ENCODE measurements at places on chromosomes 2 and 18.

GRCh38 chr2:219261024-219261855 is 7.5 kb upstream of the TUBA4A start:
- H3K4me1 ChIP-seq, result no peaks in the 10 kb centered on the region
- no peak for DNase-seq
- H3K27ac ChIP-seq, result no peak overlapping the region
- no peak overlapping the region for H3K4me3 ChIP-seq

- H3K27me3 ChIP-seq, result no peaks in the 10 kb centered on the region
- H3K4me1 ChIP-seq, result no peaks in the 10 kb centered on the region
- peak; percentile 22 for DNase-seq
- H3K4me3 ChIP-seq, result no peak overlapping the region
Measured at GRCh38 chr2:159968279-159968900, 94.0 kb downstream of the PLA2R1 start.

DNA sequence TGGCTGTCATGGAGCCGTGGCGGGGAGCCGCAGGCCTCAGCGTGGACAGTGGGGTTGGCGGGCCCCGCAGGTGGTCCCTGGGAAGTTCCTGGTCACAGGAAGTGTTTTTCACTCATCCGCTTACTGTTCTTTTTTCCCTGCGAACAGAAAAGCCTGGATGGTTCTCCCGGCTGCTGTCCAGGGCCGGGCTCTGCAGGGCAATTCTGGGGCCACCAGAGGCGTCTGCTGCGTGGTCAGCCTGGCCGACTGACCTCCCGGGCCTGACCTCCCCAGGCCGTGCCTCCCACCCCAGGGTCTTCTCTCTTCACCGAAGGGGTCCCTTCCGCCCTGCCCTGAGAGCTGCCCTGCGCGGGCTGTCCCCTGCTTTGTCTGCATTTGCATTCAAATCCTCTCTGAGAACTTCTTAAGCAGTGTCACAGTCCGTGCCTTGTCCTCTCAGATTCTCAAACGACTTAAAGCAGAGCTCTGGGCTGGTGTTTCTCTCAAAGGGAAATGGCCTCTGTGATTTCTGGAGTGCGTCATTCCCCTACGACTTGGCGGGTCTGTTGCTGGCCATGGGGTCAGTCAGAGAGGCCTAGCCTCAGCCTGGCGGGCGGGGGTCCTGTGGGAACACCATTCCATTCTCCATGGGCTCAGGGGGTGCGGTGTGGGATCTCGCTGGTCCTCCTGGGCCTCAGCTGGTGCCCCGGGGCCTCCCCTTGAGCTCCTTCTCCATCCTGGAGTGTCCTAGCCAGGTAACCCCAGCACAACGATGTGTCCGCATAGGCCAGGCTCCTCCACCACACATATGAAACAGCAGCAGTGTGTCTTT is 38.3 kb downstream of the KLHL29 start:
- no peak for DNase-seq
- no peaks in the 10 kb centered on the region for H3K27me3 ChIP-seq
- H3K36me3 ChIP-seq, result no peaks in the 10 kb centered on the region
- H3K4me1 ChIP-seq, result peaks cover 25% of the 10 kb centered on the region
- H3K27ac ChIP-seq, result no peak overlapping the region
- no peak overlapping the region for H3K4me3 ChIP-seq

- H3K27me3 ChIP-seq, result no peaks in the 10 kb centered on the region
- H3K27ac ChIP-seq, result no peak overlapping the region
- no peaks in the 10 kb centered on the region for H3K36me3 ChIP-seq
- H3K4me1 ChIP-seq, result no peaks in the 10 kb centered on the region
- H3K4me3 ChIP-seq, result no peak overlapping the region
Measured at GRCh38 chr2:142415461-142415860, 284.6 kb upstream of the LRP1B start.

DNA sequence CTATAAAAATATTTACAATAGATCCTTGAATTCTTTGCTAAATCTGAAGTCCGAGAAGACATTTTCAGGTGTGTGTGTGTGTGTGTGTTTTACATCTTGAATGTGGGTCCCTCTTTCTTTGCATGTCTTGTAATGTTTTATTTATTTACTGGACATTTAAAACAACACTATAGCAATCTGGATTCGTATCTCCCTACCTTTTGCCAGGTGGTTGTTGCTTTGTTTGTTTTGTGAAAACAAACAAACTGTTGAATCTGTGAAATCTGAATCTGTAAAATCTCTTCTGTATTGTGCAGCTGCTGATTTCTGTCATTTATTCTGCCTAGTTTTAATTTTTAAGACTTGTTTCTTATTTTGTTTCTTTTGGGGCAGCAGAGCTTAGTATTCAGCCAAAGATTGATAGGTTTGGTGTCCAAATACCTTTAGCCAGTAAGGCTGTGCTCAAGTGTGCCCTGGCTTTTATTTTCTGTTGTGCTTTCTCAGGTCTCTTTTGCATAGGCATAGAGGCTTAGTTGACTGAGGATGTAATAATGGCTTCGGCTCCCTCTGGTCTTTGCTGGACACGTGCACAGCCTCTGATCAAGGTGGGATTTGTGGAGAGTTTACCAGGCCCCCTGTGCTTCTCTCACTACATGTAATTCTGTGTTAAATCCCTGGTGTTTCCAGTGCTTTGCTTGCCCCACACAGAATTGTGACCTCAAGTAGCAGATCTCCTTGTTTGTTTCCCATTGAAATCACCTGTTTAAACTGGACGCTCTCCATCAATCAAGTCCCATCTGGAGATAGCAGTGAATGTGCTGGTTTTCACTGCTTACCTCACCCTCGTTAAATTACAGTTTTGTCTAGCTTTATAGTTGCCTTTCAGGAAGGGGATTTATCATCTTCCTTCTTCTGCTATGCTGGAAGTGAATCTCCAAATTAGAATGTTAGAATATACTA is 71.1 kb downstream of the BIRC6 start:
- H3K27ac ChIP-seq, result no peak overlapping the region
- no peak overlapping the region for H3K4me3 ChIP-seq
- H3K4me1 ChIP-seq, result peaks cover 14% of the 10 kb centered on the region
- H3K36me3 ChIP-seq, result no peaks in the 10 kb centered on the region
- no peak for DNase-seq

DNA sequence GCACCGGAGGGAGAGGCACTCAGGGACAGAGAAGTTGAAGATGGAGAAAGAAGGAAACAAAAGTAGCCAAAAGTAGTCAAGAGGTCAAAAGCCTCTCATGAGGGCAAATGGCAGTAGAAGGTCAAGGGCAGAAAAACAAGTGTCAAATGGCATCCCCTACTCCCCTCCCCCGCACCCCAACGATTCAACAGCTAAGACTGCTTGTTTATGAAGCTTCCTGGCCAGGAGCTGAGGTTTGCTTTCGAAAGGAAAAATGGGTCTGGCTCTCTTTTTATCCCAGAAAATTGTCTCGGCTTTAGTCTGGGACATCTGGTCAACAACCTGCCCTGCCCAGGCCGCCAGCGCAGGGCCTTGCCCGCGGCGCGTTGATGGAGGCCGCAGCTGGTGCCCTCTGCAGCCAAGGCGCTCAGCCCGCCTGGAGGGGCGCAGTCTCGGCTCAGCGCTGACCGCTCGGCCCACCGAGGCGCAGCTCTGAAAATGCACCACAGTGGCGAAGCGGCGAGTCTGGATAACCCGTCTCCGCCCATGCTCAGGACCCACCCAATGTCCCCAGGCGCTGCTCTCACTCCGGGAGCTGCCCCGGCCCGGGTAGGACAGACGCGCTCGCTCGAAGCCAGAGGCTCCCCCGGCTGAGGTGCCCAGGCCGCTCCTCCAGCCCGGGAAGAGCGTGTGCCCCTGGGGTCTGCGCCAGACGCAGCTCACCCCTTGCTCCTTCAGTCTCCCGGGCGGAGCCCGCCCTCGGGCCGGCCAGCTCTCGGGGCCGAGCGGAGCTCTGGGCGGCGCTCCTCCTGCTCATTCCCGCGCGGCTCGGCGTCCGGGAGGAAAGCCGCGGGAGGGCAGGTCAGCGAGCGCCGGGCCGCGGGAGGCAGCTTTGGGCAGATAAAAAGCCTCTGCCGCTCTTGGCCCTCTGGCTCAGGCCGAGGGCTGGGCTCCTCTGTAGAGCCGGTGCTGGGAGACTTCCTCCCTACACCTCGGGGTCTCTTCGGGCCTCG is 1.8 kb upstream of the TBR1 start:
- H3K4me1 ChIP-seq, result peaks cover 16% of the 10 kb centered on the region
- H3K27ac ChIP-seq, result no peak overlapping the region
- DNase-seq, result peak; percentile 20
- peaks cover 7% of the 10 kb centered on the region for H3K36me3 ChIP-seq

- no peaks in the 10 kb centered on the region for H3K4me1 ChIP-seq
- H3K27me3 ChIP-seq, result no peaks in the 10 kb centered on the region
Measured at GRCh38 chr2:165864296-165864695, 70.2 kb upstream of the GALNT3 start.

- no peaks in the 10 kb centered on the region for H3K27me3 ChIP-seq
- DNase-seq, result no peak
- no peak overlapping the region for H3K27ac ChIP-seq
- no peaks in the 10 kb centered on the region for H3K36me3 ChIP-seq
Measured at GRCh38 chr2:217430916-217431576, 571.2 kb upstream of the TNP1 start.

DNA sequence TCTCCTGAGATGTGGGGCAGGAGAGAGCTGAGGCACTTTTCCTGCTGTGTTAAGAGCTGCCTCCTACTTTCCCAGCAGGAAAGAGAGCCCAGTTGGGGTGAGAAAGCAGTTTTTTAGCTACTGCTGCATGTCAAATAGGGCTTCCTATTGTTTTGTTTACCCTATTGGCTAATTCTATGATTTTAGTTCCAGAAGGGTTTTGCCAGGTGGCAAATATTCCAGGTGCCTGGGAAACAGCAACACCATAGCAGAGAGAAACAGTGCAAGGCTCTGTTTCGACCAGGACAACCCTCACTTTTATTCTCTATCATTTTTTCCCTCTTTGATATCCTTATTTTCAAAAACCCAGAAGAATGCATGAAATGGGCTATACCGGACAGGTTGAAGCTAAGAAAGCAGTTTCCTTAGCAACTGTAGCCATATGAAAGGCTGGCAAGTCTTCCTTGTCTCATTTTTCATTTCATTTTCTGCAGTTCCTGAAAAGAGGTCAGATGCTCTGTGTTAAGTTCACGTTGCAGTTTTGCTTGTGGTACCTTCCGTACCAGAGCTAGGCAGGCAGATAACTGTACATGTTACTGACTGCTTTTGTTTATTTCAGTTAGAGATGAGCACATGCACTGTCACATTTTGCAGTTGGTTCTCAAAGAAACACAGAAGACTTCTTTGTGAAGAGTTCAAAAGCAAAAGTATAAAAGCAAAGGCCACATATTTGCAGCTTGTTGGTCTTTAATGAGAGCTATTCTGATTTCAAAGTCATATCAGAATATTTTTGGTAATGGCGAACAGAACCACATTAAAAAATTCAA is 84.8 kb downstream of the AQP4 start:
- peaks cover 3% of the 10 kb centered on the region for H3K27me3 ChIP-seq
- no peaks in the 10 kb centered on the region for H3K4me1 ChIP-seq
- H3K36me3 ChIP-seq, result no peaks in the 10 kb centered on the region
- no peak for DNase-seq

- H3K4me3 ChIP-seq, result no peak overlapping the region
- H3K27ac ChIP-seq, result no peak overlapping the region
- no peaks in the 10 kb centered on the region for H3K4me1 ChIP-seq
Measured at GRCh38 chr2:165635532-165635931, 158.5 kb downstream of the GALNT3 start.

- no peaks in the 10 kb centered on the region for H3K27me3 ChIP-seq
- no peaks in the 10 kb centered on the region for H3K36me3 ChIP-seq
- no peak overlapping the region for H3K27ac ChIP-seq
- H3K4me3 ChIP-seq, result no peak overlapping the region
- DNase-seq, result no peak
Measured at GRCh38 chr2:1788478-1788959, 44.2 kb upstream of the PXDN start.

DNA sequence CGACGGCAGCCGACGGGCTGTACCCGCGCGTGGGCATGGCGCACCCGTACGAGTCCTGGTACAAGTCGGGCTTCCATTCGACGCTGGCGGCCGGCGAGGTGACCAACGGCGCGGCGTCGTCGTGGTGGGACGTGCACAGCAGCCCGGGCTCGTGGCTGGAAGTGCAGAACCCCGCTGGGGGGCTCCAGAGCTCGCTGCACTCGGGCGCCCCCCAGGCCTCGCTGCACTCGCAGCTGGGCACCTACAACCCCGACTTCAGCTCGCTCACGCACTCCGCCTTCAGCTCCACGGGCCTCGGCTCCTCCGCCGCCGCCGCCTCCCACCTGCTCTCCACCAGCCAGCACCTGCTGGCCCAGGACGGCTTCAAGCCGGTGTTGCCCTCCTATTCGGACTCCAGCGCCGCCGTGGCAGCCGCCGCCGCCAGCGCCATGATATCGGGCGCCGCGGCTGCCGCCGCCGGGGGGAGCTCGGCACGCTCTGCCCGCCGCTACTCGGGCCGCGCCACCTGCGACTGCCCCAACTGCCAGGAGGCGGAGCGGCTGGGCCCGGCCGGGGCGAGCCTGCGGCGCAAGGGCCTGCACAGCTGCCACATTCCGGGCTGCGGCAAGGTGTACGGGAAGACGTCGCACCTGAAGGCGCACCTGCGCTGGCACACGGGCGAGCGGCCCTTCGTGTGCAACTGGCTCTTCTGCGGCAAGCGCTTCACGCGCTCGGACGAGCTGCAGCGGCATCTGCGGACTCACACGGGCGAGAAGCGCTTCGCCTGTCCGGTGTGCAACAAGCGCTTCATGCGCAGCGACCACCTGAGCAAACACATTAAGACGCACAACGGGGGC is 2.0 kb downstream of the SP9 start:
- H3K27ac ChIP-seq, result no peak overlapping the region
- H3K27me3 ChIP-seq, result peaks cover 94% of the 10 kb centered on the region
- peaks cover 10% of the 10 kb centered on the region for H3K4me1 ChIP-seq

DNA sequence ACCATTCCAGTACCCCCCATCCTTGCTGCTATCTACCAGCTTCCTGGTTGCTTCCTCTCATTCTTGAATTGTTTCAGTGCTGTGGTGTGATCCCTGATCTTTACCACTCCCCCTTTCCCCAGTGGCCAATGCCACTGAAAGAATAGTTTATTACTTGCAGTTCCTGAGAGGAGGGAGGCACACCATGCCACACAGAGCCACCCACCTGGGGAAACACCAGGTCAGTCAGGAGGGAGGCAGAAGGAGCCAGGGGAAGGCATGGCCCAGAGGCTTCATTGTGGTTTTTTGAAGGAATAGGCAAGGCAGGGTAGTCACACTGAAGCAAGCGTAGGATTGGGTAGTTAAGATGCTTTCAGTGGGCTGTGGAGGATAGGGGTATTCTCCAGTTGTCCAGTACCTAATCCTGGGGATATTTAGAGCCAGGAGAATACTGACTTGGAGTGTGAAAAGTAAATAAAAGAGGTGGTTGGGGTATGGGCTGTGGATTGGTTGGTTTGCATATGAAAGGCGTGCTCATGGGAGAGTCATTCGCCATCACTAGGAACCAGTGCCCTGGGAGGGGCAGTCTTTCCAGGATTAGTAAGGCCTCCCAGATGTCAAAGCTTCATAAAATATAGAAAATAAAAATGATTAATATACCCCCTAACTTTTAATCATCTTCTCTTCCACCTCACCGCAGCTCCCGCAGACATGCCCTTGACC is 6.7 kb upstream of the TMEM177 start:
- H3K4me1 ChIP-seq, result peaks cover 3% of the 10 kb centered on the region
- no peaks in the 10 kb centered on the region for H3K27me3 ChIP-seq
- no peaks in the 10 kb centered on the region for H3K36me3 ChIP-seq

- no peaks in the 10 kb centered on the region for H3K36me3 ChIP-seq
- no peak overlapping the region for H3K4me3 ChIP-seq
- H3K27me3 ChIP-seq, result no peaks in the 10 kb centered on the region
- no peaks in the 10 kb centered on the region for H3K4me1 ChIP-seq
- DNase-seq, result no peak
- H3K27ac ChIP-seq, result no peak overlapping the region
Measured at GRCh38 chr18:50639711-50640110, 79.8 kb downstream of the MAPK4 start.
